ENCODE measurements at places on chromosomes 6 and 20. TPM values are rescaled to one million over a fixed set of nuclear protein-coding genes. Genes with fewer than 3 reads are reported as not detected.

The TTK gene
- 62.7 TPM for total RNA-seq

The CEP85L gene
- total RNA-seq = 0.92 TPM

The LKAAEAR1 gene
- total RNA-seq = not detected

GRCh38 chr6:20708367-20709124, 174.3 kb downstream of the CDKAL1 start:
- DNase-seq = no peak

DNA sequence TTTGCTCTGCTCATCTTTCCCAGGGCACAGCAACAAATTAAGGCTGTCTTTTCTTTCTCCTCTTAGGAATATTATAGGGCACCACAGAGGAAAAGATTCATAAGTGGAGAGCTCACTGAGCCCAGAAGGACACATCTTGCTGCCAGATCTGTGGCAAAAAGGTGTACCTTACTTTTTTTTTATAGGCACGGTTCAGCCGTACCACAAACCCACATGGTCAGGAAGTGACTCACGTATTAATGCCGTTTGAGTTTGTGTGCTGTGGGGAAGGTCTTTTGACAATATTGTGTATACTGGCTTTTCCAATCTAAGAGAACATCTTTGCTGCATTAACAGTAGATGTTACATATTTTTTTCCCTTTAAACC, 28.4 kb downstream of the PAQR8 start:
- no peak for DNase-seq

DNA sequence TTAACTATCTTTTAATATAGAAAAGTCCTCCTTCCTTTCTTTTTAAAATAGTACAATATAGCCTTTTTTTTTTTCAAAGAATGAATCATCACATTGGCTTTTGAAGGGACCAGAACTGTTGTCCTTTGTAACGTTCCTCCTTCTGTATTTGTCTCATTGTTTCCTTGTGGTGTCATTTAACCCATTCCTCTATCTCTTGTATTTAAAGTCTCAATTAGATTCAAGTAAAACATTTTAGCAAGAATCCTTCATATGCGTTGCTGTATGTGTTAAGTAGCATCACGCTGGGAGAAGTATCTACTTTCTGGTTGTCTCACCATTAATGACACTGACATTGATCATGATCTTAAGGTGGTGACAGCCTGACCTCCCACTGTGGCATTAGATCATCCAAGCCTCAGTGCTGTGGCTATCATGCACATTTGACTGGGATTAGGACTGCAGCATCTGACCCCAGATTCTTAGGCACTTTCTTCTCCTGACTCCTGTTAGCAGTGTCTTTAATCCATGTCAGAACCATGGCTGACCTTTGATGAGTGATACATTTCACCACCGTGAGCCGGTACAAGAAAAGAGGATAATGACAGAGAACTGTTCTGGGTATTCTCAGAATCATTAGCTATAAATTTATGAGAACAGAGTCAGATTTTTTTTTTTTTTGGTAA, 67.5 kb upstream of the TFB1M start:
- DNase-seq = no peak

GRCh38 chr6:126761854-126762253, 356.6 kb upstream of the RSPO3 start:
- DNase-seq = no peak
